ENCODE measurements at places on chromosomes 2 and 18. TPM values are rescaled to one million over a fixed set of nuclear protein-coding genes. Genes with fewer than 3 reads are reported as not detected.
A peak's percentile ranks its signal among the peaks of the same experiment; 100 is the strongest.

- no peak for DNase-seq
Observed at GRCh38 chr2:62099523-62100175, 96.3 kb upstream of the B3GNT2 start.

DNA sequence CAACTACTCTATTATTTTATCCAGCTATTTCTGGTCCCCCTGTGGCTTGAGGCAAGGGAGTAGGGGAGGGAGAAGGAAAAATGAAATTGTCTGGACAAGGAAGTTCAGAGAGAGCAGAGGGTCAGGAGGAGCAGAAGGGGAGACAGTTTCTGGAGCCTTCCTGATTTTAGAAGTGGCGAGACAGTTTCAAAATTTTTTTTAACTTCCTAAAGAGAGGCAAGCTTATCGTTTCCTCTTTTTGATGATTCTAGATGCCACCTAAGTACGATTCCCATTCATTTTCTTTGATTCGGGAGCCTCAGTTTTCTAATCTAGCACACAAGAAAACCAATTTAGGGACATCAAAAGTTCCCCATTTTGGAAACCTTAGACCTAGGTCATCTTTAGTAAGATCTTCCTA lies 96.9 kb upstream of the B3GNT2 start:
- no peak for DNase-seq

DNA sequence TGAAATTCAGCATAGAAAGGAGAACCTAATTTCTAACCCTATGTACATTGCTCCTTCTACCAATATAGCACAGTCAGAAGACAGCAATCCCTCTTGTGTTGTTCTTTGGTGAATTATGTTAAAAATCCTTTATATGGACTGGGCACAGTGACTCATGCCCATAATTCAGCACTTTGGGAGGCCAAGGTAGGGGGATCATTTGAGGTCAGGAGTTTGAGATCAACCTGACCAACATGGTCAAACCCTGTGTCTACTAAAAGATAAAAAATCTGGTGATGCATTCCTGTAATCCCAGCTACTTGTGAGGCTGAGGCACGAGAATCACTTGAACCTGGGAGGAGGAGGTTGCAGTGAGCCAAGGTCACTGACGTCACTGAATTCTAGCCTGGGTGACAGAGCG lies 195.6 kb downstream of the TMX3 start:
- peak; percentile 53 for DNase-seq

GRCh38 chr2:204611764-204612163 lies 66.5 kb downstream of the PARD3B start:
- no peak for DNase-seq

DSG1 gene
- total RNA-seq: not detected
